ENCODE measurements at places on chromosomes 1 and 21.

DNA sequence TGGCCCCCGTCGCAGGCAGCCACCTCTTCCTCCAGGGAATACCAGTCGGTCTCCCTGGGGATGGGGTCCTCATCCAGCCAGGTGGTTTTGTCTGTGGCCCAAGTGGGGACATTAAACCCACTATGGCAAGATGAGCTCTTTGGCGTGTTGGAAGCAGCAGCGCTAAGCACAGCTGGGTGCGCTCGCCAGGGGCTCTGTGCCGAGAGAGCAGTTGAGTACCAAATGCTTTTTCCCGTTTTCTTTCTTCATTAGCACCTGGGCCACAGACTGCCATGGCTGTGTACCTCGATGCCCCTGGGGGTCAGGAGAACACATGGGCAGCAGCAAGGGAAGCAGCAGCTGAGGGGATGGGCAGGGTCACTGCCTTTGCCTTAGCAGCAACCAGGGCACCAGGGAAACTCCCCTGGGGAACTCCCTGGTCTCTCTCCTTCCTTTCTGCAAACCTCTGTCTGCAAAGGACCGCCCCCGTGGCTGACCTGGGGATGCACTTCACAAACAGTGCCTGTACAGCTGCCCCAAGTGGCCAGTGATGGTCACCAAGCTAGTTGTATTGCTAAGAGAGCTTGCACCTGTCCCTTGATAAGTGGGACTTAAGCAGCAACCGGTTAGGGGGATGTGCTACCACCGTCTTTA lies 31.1 kb downstream of the EDARADD start:
- no peak for DNase-seq

GRCh38 chr1:186286615-186287315 lies 88.3 kb downstream of the TPR start:
- peak; percentile 27 for DNase-seq

- DNase-seq: no peak
Observed at GRCh38 chr1:10516925-10517676, 42.4 kb downstream of the PEX14 start.

DNA sequence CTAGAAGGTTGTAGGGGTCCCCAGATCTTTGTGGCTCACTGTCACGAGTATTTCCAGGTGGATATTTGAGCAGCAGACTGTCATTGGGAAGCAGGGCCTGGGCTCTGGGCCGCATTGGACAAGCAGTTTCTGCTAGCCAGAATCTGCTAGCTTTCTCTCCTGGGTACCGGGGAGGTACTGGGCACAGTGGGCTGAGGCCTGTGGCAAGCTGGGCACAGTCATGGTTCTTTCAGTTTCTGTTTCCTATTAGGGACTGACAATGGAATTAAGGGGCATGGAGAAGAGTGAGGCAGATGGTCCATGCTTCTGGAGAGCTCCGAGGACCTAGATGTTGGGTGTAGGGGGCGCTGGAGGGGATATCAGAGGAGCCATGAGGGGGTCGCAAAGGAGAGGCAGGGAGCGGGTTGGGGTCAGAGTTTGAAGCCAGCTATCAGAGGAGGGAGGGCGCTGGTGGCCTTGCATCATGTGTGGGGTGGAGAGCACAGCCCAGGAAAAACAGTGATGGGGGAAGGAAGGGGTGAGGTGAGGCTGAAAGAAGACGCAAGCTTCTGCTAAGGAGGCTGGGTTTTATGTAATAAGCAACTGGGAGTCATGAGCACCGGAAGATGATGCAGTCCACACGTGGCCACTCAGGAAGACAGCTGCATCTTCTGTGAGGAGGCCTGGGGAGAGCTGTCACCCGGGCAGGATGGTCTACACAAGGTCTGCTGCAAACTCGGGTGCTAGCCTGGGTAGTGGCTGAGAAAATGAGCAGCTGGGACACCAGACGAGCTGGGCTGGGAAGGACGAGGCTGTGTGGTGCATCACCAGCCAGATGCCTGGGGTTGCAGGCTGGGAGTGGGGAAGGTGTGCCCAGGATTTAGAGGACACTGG lies 72.7 kb downstream of the IER5 start:
- no peak for DNase-seq

DNA sequence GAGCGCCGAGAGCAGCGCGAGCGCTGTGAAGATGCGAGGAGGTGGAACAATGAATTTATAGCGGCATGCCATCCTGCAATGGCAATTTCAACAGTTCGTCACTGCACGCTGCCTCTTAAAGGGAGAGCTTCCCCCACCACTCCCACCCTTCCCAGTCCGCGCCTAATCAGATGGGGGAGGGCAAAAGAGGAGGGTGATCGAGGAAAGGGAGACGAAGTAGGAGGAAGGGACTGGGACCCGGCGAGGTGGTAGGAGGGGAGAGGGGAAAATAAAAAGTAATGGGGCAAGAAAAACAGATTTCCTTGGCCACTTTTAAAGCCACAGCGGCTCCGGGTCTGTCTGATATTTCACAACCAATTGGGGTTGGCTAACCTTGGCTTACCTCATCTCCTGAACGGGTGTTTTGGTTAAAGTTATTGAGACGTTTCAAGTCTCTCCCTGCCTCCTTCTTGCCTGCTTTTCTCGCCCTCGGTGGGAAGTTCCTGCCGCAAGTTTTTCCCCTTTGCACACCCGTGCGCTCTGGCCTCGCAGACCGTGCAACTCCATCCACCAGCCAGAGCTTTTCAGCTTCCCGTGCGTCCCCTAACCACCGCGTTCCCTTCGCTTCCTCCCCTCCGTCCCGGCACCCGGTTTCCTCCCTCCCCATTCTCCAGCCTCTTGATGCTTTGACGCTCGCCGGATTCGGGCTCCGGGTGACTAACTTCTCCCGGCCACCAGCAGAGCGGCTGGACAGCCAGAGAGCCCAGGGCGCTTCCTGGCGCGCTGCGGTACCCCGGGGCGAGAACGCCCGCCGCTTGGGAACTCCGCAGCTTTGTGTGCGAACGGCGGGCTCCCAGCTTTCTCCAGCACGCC lies at the start of gene ADAMTS5:
ADAMTS5 (minus strand) TSS at position 27 of the 852 bp plus-strand sequence. CDS start 697 bp downstream, outside the sequence.
- DNase-seq: peak; percentile 90

DNA sequence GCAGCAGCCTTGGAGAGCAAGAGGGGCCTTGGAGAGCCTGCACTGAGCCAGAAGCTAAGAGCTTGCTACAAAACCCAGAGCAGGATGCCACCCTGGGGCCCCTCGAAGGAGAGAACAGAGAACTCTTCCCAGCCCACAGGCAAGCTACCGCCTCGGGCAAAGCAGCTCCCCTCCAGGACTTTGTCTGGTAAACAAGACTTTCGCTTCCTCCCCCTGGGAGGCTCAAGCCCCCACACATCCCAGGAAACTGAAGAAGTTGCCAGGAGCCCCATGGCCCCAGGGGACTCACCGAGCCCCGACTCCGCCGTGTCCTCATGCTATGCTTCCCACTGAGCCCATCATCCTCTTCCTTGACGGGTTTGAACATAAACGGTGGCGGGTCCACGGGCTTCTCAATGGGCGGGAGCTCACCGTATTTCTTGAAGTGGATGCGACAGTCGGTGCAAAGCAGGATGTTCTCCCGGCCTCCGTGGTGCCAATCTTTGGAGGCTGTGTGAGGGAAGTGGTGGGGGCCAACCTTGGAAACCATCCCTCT lies 45.9 kb downstream of the SLC45A1 start:
- no peak for DNase-seq

DNA sequence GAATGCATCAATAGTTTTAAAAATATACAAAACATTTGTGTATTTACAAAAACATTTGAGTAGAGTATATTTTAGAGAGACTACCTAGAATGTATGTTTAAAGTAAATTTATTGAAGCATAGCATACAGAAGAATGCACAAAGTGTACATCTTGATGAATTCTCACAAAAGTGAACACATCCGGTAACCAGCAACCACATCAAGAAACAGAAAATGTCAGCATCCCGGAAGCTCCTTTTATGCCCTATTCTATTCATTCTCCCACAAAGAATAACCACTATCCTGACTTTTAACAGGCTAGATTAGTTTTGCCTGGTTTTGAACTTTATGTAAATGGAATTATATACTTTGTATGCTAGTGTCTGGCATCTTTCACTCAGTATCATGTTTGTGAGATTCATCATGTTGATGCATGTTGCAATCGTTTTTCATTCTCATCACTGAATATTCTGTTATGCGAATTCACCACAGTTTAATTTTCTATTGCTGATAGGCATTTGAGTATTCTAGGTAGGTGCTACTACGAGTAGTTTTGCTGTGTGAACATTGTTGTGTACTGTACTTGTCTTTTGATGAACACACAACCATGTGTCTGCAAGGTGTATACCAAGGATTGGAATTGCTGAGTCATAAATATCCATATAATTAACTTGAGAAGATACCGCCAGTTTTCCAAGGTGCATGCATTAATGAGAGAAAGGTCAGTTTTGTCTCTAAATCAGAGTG lies 75.4 kb downstream of the CACHD1 start:
- no peak for DNase-seq

DNA sequence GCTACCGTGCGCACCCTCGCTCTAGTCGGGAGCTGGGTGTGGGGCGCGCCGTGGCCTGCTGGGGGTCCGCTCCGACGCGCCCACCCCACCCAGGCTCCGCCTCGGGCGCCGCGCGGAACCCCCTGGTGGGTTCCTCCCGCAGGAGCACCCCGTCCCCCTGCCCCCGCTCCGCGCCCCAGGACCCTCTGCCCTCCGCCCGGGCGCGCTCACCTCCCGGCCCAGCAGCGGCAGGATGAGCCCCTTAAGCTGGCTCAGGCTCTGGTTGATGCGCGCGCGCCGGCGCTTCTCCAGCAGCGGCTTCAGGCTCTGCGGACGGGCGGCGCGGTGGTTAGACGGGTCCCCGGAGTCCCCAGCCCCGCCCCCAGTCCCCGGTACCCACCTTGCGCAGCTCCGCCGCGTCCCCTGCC lies 319 bp downstream of the HES2 start:
- DNase-seq: no peak

DNA sequence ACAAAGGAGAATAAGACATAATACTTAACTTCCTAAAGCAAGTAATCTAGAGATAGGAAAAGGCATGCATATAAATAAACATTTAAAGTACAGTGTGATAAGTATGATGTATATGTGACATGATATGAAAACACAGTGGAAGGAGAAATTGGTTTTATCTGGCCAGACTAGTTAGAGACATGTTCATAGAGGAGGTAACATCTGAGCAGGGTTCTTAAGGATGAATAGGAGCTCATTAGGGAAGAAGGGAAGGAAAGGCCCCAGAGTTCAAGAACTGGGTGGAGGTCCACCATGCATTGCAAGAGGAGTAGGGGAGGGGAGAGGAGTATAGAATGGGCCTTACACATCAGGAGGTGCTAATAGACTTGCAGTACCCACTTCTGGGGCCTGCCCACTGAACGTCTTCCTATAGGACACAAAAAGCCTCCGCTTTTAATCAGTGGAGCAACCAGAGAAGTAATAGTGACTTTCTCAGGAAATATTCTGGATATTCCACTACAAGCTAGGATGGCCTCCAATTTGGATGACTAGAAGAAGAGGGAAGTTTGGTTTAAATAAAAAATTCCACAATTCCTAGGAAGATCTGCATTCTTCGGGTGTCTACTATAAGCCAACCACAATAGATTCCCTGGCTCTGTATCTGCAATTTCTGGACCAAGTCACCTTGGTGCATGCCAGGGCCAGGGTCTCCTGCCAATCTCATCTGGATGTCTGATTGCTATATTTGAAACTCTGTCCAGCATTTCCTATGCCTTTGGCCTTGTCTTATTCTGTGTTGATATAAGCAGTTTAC lies 41.9 kb downstream of the NGF start:
- no peak for DNase-seq

- DNase-seq: no peak
Observed at GRCh38 chr1:51749151-51749550, 129.4 kb downstream of the NRDC start.

DNA sequence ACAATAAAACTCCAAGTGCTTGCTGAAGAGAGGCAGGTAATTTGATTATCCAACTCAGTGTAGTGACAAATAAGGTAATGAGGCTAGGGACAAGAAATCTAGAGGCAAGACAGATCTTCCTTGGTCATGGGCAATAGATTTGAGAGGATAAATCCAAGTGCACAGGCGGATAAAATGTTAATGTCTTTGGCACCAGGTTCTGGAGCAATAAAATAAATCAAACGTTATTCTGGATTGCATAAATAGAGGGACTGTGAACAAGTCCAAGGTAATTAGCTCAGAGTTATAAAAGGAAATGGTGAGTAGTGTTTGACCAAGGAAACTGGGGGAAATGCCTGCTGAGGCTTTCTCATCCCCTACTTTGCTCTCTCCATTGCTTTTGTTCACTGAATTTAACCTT lies 329.3 kb upstream of the PROX1 start:
- no peak for DNase-seq

- no peak for DNase-seq
Observed at GRCh38 chr1:11564237-11564636, 85.3 kb downstream of the DISP3 start.

GRCh38 chr1:8706995-8707396 lies 110.4 kb downstream of the RERE start:
- DNase-seq: no peak

DNA sequence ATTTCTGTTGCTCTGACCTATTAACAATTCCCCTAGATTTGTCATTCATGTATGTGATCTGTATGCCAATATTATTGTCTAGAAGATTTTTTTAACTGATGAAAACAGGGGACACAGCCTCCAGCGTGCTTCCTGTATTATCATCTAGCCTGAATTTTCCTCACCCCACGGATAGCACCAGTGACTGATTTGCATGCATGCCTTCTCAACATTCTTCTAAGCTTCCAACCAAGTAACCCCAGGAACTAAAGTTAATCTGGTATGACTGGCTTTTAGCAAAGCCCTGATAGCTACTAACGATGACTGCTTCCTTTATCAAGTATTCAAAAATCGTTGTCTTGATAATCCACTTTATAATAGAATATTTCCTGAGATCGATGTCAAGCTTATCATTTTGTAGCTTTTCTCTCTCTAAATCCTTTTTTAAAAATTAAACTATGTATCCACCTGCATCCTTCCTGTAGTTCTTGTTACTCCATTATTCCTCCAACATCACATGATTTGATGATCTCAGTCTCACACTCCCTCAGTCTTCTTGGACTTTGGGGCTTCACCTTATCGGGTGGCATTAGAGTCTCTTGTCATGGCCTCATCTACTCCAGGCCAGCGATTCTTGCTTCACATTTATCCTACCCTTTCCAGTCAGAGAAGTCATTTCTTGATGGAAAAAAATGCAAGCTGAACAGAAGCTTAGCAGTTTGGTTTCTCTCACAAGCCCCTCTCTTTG lies 19.0 kb downstream of the BCAR3 start:
- DNase-seq: peak; percentile 38

DNA sequence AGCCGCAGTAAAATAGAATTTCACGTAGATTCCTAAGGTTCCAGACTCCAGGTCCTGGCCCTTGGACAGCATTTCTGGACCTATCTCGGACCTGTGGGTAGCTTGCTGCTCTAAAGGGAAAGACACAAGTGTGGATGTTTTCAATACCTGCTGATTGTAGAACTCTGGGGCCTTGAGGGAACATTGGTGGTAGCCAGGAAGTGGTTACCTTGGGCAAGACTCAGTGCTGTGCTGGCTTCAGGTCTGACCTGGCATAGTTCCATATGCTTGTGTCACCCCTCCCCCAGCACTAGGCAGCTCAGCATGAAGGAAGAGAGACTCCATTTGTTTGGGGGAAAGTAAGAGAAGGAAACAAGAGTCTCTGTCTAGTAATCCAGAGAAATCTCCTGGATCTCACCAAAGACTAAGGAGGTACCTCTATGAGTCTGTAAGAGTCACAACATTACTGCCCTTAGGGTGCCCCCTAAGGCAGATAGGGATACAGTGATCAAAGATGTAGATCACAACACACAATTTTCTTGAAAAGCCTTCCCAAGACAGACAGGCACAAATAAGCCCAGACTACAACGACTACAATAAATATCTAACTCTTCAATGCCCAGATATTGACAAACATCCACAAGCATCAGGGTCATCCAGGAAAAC lies 398.8 kb downstream of the TGFB2 start:
- no peak for DNase-seq

GRCh38 chr1:37073152-37073853 lies 39.0 kb upstream of the GRIK3 start:
- no peak for DNase-seq

GRCh38 chr1:204520834-204521709 lies 4.9 kb downstream of the MDM4 start:
- DNase-seq: no peak

All from fibroblast of gingiva (primary cell).